ENCODE measurements at places on chromosomes 4 and X. TPM values are rescaled to one million over a fixed set of nuclear protein-coding genes. Genes with fewer than 3 reads are reported as not detected.

- no peak for DNase-seq
- H3K36me3 ChIP-seq = no peaks in the 10 kb centered on the region
- no peaks in the 10 kb centered on the region for H3K27me3 ChIP-seq
- H3K4me3 ChIP-seq = no peak overlapping the region
These were observed 5.8 kb upstream of the CLNK start for GRCh38 chr4:10690185-10690907.

- H3K36me3 ChIP-seq = no peaks in the 10 kb centered on the region
- no peaks in the 10 kb centered on the region for H3K4me1 ChIP-seq
- no peaks in the 10 kb centered on the region for H3K27me3 ChIP-seq
- H3K4me3 ChIP-seq = no peak overlapping the region
These were observed 21.9 kb upstream of the MAD2L1 start for GRCh38 chr4:120088507-120088906.

GRCh38 chr4:55407764-55408163 lies 12.0 kb downstream of the TMEM165 start:
- no peaks in the 10 kb centered on the region for H3K4me1 ChIP-seq
- H3K4me3 ChIP-seq = no peak overlapping the region
- DNase-seq = no peak
- H3K27me3 ChIP-seq = no peaks in the 10 kb centered on the region
- H3K36me3 ChIP-seq = peaks cover 22% of the 10 kb centered on the region

DNA sequence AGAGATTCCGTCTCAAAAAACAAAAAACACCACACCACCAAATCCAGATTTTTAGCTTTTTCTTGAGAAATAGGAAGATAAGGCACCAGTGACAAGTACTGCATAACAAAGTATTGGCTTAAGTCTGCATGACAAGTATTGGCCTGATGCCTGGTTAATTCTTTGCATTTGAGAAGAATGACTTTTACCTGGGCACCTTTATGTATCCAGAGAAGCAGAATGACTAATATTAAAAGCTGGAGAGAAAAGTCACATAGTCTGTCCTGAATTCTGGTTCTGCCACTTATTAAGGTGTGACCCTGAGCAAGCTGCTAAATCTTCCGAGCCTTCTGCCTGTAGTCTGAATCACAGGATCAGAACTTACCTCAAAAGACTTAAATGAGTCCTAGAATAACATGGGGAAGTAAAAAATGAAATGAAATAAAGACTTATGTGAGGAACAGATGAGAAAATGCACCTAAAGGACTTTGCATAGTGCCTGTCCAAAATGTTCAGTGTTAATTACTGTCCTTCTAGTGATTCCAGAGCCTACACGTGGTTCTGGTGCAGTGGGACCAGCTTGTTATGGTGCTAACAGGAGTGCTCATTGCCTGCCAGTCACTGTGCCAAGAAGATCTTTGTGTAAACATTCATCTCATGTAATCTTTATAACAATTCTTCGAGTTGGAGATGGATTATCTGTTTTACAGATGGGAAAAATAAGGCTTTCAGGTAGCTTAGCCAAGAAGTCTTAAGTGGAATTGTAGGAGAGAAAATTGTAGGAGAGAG lies 31.6 kb downstream of the UGDH start:
- H3K27me3 ChIP-seq = no peaks in the 10 kb centered on the region
- H3K4me3 ChIP-seq = no peak overlapping the region
- no peaks in the 10 kb centered on the region for H3K4me1 ChIP-seq
- DNase-seq = no peak
- no peak overlapping the region for H3K27ac ChIP-seq

- peak overlapping the region; percentile 88 for H3K27ac ChIP-seq
- H3K27me3 ChIP-seq = no peaks in the 10 kb centered on the region
- no peak overlapping the region for H3K4me3 ChIP-seq
- no peaks in the 10 kb centered on the region for H3K36me3 ChIP-seq
- DNase-seq = peak; percentile 100
- peaks cover 80% of the 10 kb centered on the region for H3K4me1 ChIP-seq
These were observed 29.6 kb upstream of the CHRNA9 start for GRCh38 chr4:40305328-40306170.

- H3K27me3 ChIP-seq = no peaks in the 10 kb centered on the region
- no peak overlapping the region for H3K4me3 ChIP-seq
- no peaks in the 10 kb centered on the region for H3K4me1 ChIP-seq
- DNase-seq = no peak
- no peak overlapping the region for H3K27ac ChIP-seq
These were observed 58.0 kb downstream of the SH3BGRL start for GRCh38 chrX:81259714-81260395.

- no peaks in the 10 kb centered on the region for H3K27me3 ChIP-seq
- DNase-seq = no peak
- no peaks in the 10 kb centered on the region for H3K4me1 ChIP-seq
- no peak overlapping the region for H3K27ac ChIP-seq
- no peaks in the 10 kb centered on the region for H3K36me3 ChIP-seq
These were observed 132.8 kb upstream of the MAGEB16 start for GRCh38 chrX:35665311-35665710.

GRCh38 chr4:61308033-61308432 lies 107.9 kb downstream of the ADGRL3 start:
- no peak overlapping the region for H3K4me3 ChIP-seq
- H3K4me1 ChIP-seq = no peaks in the 10 kb centered on the region
- DNase-seq = no peak
- H3K27ac ChIP-seq = no peak overlapping the region
- H3K36me3 ChIP-seq = no peaks in the 10 kb centered on the region

DNA sequence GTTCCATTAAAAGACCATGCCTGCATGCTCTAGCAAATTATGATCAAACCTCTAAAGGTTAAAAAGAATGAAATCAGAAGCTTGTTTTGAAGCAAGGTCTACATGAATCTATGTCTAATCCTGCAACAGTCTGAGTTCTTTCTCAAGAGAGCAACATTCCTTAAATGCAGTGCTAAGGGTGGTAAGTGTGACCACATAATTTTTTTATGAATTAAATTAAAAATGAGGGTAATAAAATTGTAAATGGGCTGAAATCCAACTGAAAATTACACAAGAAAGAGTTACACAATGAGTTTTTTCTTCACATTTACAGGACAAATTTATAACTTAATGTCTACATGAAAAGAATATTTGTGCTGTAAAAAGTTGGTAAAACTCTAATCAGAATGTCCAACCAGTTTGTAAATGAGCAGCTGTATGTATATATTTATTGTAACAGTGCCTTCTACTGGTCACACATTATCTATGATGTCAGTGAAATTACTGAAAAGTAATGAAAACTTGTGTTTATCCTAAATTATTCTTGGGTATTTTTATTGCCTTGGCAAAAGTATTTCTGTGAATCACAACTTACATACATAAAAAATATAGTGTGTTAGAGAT lies 336.3 kb upstream of the PITX2 start:
- H3K36me3 ChIP-seq = no peaks in the 10 kb centered on the region
- no peak overlapping the region for H3K27ac ChIP-seq
- DNase-seq = no peak
- H3K4me1 ChIP-seq = no peaks in the 10 kb centered on the region
- no peaks in the 10 kb centered on the region for H3K27me3 ChIP-seq

DNA sequence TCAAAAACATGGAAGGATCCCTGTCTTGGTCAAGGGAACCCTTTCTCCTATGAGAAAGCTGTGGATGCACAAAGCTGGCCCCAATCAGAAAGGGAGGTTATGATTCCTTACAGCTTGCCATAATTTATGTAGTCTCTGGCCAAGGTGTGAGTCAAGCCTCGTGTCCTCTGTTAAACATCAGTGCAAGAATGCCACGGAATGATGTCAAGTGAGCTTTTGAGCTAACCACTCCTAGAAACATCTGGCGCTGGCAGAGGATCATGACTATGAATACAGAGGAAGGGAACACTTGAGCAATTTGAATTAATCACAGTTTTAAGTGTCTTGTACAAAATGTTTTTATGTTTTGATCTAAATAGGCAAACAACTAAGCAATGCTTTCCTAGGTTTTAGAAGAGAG lies 51.5 kb upstream of the RAP2C start:
- H3K27ac ChIP-seq = no peak overlapping the region
- DNase-seq = no peak
- H3K36me3 ChIP-seq = no peaks in the 10 kb centered on the region
- H3K27me3 ChIP-seq = no peaks in the 10 kb centered on the region
- no peaks in the 10 kb centered on the region for H3K4me1 ChIP-seq

DNA sequence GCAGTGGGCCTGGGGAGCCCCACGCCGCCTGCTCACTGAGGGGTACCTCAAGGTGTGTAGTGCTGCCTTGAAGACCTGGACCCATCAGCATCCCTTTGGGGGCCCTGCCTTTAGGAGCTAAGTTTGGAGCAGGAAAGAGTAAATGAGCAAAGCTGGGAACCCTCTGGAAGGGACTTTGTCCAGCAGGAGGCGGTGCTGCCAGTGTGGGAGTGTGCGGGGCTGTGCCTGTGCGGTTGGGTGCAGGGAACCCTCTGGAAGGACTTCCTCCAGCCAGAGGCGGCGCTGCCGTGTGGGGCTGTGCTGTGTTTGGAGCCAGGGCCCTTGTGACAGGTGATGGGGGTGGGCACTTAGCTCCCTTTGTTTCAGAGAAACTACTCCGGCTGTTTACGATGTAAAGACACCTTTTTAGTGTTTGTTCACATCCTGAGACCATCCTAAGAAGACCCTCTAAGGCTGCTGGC lies 25.8 kb downstream of the RGS12 start:
- no peak overlapping the region for H3K27ac ChIP-seq
- no peaks in the 10 kb centered on the region for H3K36me3 ChIP-seq
- no peaks in the 10 kb centered on the region for H3K4me1 ChIP-seq
- no peak overlapping the region for H3K4me3 ChIP-seq

GRCh38 chr4:175325230-175325629 lies 407.1 kb downstream of the ADAM29 start:
- no peak overlapping the region for H3K4me3 ChIP-seq
- DNase-seq = no peak
- no peaks in the 10 kb centered on the region for H3K27me3 ChIP-seq
- no peaks in the 10 kb centered on the region for H3K4me1 ChIP-seq
- no peak overlapping the region for H3K27ac ChIP-seq

DNA sequence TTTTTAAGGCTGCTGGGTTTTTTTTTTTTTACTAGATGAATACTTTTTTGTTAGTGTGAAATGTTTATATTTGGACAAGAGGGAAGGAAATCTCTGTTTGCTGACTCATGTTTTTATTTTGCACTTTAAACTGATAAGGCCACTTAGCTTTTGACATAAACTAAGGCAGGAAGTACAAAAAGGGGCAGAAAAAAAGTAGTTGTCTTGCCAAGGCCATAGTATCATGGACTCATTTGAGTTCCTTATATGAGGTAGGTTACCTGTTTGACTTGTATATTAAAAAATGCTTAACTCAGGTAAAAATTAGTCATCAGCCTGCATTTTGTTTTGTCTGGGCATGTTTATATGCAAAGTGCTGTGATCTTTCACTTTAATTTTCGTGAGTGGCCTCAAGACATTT lies 26.0 kb downstream of the SMAD1 start:
- no peak for DNase-seq
- H3K36me3 ChIP-seq = no peaks in the 10 kb centered on the region
- peak overlapping the region; percentile 48 for H3K27ac ChIP-seq
- no peaks in the 10 kb centered on the region for H3K27me3 ChIP-seq
- H3K4me3 ChIP-seq = no peak overlapping the region

GRCh38 chrX:7330556-7330955 lies 182.6 kb upstream of the PUDP start:
- H3K4me3 ChIP-seq = no peak overlapping the region
- no peak for DNase-seq
- no peak overlapping the region for H3K27ac ChIP-seq
- H3K36me3 ChIP-seq = no peaks in the 10 kb centered on the region
- no peaks in the 10 kb centered on the region for H3K4me1 ChIP-seq
- H3K27me3 ChIP-seq = no peaks in the 10 kb centered on the region

DNA sequence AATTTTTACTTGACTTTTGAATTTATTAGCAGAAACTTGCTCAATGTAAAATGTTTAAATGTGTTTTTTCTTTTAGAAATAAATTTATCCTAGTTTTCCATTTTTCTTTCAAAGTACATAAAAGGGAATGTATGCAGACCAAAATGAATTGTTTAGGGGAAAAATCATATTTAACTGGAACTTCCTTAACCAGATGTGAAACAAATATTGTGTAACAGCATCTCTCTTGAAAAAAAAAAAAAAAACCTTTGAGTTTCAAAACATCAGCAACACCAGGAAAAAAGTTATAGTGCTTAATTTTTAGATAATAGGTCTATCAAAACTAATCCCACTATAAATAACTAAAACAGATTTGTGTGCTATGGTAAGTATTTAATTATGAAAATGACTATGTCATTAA lies 14.5 kb upstream of the CCNA2 start:
- no peak overlapping the region for H3K4me3 ChIP-seq
- no peaks in the 10 kb centered on the region for H3K27me3 ChIP-seq
- no peak overlapping the region for H3K27ac ChIP-seq
- DNase-seq = no peak
- H3K4me1 ChIP-seq = no peaks in the 10 kb centered on the region

- H3K4me3 ChIP-seq = no peak overlapping the region
- no peaks in the 10 kb centered on the region for H3K4me1 ChIP-seq
- no peaks in the 10 kb centered on the region for H3K36me3 ChIP-seq
- H3K27ac ChIP-seq = no peak overlapping the region
- DNase-seq = peak; percentile 7
These were observed 495.3 kb downstream of the IL1RAPL1 start for GRCh38 chrX:29082558-29082957.

TCEAL3 gene
- total RNA-seq = 10.6 TPM

FGF2 gene
- 1.5 TPM for total RNA-seq

XIAP gene
- 17.7 TPM for total RNA-seq

HTRA3 gene
- total RNA-seq = 0.08 TPM

BEND2 gene
- total RNA-seq = not detected

GNRHR gene
- total RNA-seq = not detected

SPANXB1 gene
- total RNA-seq = not detected

PGRMC1 gene
- total RNA-seq = 38.9 TPM

SRPX gene
- 0.18 TPM for total RNA-seq

ADAM29 gene
- not detected for total RNA-seq

CD38 gene
- 19.0 TPM for total RNA-seq

GLRA3 gene
- total RNA-seq = not detected
